ENCODE measurements at places on chromosomes 1 and 21.
A peak's percentile ranks its signal among the peaks of the same experiment; 100 is the strongest.

- peak; percentile 59 for DNase-seq
Observed at GRCh38 chr1:202184750-202185460, 8.7 kb upstream of the LGR6 start.

- no peak for DNase-seq
Observed at GRCh38 chr1:13585612-13585991, 2.0 kb downstream of the PDPN start.

GRCh38 chr21:29656504-29657239, 283.1 kb downstream of the GRIK1 start:
- no peak for DNase-seq

DNA sequence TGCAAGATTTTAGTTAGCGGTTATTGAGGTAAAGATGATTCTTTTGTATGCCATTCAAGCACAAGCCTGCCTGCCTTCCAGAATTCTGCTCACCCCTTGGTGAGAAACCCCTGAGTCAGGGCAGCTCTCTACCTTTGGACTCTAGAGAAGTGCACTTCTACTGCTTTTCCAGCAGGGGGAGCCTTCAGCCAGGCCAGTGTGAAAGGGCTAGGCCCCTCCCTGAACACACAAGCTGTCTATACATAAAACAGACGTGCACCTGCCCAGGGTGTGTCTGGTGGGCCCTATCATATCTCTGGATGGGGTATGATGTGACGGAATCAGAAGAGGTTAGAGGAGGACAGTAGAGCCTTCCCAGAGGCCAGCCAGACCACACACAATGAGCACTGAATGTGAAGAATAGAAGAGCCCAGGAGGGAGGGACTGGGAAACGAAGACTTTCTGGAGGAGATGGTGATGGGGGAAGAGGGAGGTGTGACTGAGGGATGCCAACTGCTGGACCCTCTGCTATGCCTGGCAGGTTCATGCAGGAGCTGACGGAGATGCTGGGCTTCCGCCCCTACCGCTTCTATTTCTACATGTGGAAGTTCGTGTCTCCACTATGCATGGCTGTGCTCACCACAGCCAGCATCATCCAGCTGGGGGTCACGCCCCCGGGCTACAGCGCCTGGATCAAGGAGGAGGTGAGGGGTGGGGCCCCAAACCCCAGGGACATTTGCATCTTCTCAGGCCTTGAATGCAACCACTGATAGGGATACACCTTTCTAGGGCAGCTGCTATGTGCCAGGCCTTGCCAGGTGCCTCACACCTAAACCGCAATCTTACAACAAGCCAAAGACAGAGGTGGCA, 13.0 kb upstream of the KCNC4 start:
- DNase-seq: no peak

GRCh38 chr1:167517535-167518330, 596 bp downstream of the CD247 start:
- DNase-seq: peak; percentile 74

DNA sequence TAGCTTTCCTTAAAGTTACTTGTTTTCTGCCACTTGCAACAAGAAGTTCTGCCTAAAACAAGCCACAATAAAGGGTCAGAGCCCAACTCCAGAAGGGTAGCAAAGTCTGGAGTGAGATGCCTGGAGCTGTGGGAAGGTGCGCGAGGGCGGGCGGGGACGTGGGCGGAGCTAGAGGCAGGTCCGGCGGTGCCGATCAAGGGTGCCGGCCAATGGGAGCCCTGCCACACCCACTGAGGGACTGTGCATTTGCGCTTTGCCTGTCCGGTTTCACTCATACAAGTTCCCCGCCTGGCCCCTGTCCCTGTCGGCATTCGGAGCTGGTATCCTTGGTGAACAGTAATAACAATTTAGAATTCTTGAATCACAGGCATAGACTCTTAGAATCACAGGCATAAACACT, 732.4 kb downstream of the MATN1 start:
- no peak for DNase-seq

DNA sequence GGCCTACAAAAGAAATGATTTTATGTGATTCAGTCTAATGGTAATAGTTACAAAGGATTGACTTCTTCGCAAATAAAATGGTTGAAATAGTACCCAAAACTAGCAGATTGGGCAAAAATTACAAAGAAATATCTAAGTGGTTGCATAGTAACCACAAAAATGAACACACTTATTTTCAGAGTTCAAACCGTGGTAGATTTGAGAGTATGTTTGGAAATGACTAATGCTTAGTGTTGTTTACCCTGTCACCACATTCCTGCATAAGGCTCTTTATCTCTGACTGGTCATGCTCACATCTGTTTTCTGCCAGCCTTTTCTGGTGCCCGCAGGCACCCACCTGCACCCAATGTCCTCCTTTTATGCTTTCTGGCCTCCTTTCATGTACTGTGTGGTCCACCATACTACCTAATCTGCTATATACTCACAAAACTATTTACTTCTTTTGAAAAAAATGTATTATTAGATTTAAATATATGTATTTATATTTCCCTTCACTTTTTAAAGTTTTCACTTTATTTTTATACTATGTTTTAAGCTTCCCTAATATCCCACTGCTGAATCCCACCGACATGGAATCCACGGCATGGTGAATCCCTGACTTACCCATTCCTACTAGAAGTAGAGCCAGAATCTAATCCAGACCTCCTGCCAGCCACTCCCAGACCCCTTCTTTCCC, 30.3 kb downstream of the PTPRC start:
- DNase-seq: no peak

GRCh38 chr1:247905181-247905580, 9.8 kb downstream of the OR2W3 start:
- DNase-seq: no peak

DNA sequence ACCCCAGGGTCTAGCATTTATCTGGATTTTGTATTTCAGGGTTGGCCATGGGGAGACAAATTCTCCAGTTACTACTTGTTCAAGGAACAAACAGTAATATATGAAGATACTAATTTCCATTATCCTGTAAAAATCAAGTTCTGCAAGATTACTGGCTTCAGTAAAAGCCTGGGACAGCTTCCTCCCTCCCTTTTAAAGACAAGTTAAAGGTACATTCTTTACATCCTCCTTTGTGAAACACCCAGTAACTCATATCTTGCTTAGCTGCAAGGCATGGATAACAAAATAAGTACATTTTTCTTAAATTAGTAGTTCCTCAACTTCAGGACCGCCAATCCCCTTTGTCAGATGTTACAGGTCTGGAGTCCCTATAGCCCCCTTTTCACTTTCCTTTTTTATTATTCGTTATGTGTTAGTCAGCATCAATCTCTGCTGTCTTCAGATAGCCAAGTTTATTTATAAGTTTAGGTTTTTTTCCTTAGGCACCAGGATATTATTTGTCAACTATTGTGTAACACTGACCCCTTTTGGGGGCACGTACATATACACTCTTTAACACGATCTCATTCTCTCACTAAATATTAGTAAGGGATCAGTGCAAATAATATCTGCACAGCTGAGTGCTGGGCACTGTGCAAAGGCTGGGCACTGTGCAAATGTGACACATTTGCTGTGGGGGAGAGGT, 9.8 kb downstream of the ERRFI1 start:
- DNase-seq: no peak

GRCh38 chr1:215416497-215416896, 150.6 kb upstream of the KCTD3 start:
- DNase-seq: no peak

GRCh38 chr21:16863362-16863905, 649.4 kb upstream of the CXADR start:
- DNase-seq: no peak

DNA sequence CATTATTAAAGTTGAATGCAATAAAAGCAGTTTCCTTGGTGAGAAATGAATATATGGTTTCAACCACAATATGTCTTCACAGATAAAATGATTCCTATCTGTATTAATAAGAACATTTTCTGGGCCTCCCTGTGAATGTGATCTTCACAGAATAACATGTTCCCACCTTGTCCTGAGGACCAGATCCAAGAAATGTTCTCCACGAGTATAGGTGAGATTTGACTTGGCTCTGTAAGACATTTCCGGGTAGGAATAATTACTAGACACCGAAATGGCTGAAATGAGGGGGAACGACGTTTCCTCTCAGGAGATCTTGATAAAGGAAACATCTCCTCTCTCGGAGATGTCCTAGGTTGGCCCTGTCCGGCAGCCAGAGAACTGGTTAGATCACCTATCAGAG, 61.4 kb downstream of the CLIC6 start:
- no peak for DNase-seq

DNA sequence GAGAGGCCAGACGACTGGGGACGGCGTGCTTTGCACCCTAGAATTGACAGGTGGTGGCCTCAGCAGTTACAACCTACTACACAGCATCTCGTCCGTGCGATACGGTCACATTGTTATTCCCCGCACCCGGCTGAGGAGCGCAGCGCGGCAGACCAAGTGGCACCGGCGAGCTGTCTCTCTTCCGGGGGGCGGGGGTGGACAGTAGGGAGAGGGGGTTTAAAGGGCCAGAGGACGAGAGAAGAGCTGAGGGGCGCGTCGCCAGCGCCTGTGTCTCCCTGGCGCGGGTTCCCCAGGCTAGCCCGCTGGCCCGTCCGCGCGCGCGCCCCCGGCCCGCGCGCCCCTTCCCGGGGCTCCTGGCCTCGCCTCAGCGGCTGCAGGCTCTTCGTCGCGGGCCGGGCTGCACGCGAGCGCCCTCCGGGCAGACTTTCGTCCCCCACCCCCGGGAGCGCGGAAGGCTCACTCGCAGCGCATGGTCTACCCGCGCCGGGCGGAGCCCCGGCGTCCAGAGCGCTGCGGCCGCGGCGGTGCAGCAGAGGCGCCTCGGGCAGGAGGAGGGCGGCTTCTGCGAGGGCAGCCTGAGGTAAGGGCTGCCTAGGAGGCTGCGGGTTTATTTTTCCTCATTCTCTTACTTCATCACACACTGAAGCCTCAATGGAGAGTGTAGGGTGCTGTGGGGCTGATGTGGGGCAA, at the start of gene PDE4B:
Gene PDE4B (plus strand): TSS at position 227 of the 690 bp plus-strand sequence.
- no peak for DNase-seq

DNA sequence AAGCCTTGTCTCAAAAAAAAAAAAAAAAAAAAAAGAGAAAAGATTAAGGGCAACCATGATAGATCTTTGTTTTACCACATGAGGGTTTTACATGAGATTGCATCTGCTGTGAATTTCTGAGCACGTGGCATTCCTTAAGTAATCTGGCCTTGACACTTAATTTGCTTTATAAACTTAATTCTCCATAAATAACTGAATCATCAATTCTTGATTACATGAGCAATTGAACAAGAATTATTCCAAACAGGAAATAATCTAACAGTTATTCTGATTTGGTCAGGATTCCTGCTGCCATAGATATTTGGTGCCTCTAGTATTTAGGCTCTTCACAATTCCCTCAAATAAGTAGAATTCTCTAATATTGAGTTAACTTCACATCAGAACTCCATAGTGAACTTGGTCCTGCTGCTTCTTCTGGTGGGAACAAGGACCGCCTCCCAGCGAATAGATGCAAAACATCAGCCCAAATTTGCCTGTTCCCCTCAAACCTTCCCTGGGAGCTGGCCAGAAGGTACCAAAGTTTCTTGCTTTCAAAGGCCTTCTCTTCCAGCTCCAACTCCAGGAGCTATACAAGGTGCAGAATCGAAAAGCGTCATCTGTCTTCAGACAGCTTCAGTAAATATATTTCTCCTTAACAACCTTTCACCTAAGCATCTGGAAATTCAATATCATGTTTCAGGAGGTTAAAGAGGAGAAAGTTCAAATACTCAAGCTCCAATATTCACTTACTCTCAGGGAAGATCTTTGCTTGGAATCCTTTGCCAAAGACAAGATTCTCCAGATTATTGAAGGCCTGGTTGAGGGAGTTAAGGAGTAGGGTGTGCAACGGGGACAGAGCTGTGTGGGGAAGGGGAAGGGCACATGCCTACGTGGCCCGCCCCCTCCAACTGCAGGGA, 1.0 kb downstream of the KRTCAP2 start:
- DNase-seq: no peak

DNA sequence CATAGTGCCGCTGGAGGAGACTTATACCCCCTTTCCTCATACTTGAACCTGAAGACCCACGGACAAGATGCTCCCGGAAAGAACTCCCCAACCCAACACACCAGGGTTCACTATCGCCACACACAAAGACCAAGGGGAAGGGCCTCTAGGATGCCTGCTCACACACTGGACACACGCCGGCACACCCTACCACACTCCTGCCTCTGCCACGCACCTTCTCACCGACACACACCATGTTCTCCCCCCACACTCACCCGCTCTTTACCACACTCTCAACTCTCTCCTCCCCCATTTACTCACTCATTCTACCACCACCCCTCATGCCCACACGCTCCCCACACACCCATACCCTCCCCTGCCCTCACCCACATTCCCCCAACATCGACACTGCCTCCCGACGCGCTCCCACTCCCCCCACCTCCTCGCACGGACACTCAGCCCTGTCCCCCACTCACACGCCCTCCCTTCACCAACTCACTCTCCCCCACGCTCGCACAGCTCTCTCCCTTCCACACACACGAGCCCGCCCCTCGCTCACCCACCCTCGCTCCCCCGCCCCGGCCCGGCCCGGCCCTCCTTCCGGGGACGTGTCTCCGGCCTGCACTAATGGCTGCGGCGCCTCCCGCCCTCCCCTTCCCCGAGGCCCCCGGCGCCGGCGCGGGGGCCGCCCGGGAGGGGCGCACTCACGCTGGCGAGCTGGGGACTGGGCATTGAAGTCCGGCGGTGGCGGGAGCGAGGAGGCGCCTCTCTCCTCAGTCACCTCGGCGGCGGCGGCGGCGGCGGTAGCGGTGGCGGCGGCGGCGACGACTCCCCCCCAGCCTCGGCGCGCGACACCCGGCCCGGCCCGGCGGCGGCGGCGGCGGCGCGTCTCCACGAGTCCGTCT, 626 bp downstream of the PTP4A2 start:
- peak; percentile 68 for DNase-seq

All from stimulated activated CD4-positive, alpha-beta T cell treated with anti-CD3 and anti-CD28 coated beads, Interleukin-15, amount 100 ng/mL, for 1 hour (primary cell).